ENCODE measurements at places on chromosomes 7 and 10. TPM values are rescaled to one million over a fixed set of nuclear protein-coding genes. Genes with fewer than 3 reads are reported as not detected.

DNA sequence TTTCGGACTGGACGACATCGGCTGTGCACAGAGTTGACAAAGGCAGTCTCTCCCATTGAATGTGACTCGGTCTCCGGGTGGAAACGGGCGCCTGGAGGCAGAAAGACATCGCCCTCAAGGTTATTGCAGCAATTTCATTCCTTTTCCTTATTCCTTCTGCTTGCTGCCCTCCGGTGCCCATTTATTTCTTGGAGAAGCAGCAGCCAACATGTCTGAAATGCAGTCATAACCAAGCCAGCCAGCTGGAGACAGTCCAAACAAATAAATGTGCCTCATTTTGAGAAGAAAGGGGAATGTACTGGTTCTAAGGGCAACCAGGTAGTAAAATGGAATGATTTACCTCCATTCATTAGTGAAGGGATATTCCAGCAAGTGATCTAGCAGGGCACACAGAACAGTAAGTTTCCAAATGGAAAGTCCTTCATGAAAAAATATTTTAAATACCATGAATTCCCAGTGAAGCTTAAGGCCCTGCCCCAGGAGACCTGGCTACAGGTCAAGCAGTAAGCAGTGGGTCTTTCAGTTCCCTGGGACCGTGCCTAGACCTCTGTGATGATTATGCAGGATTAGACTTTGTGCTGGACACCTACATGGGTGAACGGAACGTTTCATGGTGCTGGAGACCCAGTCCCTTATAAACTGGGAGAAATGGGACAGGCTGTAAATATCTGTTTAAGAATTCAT is 86.6 kb downstream of the ABLIM1 start:
- DNase-seq: no peak

- DNase-seq: no peak
These were observed 13.6 kb upstream of the ITGB1 start for GRCh38 chr10:32971536-32972091.

DNA sequence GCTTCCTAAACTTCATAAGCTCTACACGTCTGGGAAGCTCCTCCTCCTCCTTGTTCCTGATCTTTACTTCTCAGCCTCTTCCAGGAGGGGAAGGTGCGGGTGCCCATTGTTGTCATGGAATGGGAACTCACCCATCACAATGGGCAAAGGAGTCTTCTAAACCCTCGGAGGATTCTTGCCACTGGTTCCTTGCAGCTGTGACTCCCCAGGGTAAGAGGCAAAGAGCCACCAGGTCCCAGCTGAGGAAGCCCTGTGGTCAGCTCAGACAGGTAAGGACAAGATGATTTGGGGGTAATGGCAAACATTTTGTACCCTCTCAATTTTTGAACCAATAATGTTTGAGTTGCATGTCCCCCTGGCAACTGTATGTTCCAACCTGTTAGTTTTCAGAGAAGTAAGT is at the start of gene TEX36:
TEX36 (minus strand) TSS at position 101 of the 400 bp plus-strand sequence. CDS start 174 bp downstream, outside the sequence.
- DNase-seq: no peak

GRCh38 chr7:102834999-102835398 is 77.8 kb upstream of the LRRC17 start:
- DNase-seq: peak; percentile 61

DNA sequence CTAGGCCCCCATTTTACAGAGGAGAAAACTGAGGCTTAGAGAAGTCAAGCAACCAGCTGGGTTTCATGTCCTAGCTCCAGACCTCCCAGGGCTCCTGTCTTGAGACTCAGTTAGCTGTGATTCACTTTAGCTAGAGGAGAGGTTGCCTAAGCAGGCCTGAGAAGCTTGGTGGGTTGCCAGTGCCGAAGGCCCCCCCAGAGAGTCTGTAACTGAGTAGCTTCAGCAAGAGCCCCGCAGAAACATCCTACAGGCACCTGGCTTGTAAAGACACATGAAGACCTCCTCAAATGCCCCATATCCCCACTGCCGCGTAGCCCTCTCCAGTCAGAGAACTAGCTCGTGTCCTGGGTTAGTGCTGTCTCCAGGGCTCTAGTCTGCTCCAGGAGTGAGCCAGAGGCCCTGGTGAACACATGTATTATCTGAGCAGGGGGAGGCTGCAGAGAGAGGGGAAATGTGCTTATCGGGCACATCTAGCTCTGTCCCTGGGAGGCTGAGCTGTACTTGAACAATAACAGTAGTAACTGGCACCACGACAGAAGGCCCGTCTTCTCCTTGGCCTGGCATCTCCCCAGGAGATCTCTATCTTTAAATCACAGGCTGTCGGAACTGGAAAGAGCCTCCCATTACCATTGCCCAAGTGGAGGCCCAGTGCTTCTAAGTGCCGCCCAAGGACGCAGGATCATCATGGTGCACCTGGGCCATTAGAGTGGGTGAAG is 28.9 kb downstream of the UNC5B start:
- DNase-seq: no peak

DNA sequence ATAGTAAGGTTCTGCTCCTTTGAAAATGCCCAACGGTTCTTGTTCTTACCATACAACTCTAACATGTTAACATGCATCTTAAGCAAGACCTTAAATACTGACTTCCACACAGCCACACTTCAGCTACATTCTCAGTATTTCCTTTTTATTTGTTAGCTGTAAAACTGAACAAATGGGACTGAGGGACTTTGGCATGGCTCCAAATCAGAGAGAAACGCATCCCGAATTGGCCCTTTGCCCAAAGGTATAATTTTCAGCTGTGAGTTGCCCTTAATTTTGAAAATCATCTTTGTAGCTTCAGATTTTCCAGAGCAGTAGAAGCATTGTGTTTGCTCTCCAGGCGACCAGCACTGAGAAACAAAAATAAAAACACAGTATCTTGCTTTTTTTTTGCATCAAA is 56.4 kb downstream of the NEUROD6 start:
- DNase-seq: no peak

- DNase-seq: no peak
These were observed 105.1 kb downstream of the ATE1 start for GRCh38 chr10:121822724-121823123.

DNA sequence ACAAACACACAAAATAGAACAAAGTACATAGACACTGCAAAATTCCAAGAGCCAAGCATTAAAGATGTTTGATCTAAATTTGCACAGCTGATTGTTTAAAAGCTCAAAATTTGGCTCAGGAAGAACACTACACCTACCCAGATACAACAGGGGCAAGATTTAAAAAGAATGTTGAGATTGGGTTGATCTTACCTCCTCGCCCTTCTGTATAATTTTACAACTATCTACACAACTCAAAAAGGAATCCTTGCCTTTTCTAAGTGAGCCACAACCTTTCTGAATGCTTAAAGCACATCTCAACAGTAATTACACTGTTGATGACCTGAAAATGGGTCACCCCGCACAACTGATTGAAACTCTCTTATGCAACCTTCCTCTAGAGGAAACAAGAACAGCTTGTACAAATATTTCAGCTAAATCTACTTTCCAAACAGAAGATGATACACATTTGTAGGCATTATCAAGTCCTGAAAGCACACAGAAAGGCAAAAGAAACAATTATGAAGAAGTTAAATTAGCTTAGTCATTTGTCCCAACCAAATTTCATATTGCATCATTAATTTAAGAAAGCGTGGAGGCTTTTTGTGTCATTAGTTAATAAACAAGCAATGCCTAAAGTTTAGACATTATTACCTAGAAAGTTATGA is 75.5 kb downstream of the UBE2H start:
- no peak for DNase-seq

- no peak for DNase-seq
These were observed 23.5 kb upstream of the ANLN start for GRCh38 chr7:36366005-36366717.

GRCh38 chr10:5076615-5077014 is 17.6 kb upstream of the AKR1C3 start:
- DNase-seq: no peak

DNA sequence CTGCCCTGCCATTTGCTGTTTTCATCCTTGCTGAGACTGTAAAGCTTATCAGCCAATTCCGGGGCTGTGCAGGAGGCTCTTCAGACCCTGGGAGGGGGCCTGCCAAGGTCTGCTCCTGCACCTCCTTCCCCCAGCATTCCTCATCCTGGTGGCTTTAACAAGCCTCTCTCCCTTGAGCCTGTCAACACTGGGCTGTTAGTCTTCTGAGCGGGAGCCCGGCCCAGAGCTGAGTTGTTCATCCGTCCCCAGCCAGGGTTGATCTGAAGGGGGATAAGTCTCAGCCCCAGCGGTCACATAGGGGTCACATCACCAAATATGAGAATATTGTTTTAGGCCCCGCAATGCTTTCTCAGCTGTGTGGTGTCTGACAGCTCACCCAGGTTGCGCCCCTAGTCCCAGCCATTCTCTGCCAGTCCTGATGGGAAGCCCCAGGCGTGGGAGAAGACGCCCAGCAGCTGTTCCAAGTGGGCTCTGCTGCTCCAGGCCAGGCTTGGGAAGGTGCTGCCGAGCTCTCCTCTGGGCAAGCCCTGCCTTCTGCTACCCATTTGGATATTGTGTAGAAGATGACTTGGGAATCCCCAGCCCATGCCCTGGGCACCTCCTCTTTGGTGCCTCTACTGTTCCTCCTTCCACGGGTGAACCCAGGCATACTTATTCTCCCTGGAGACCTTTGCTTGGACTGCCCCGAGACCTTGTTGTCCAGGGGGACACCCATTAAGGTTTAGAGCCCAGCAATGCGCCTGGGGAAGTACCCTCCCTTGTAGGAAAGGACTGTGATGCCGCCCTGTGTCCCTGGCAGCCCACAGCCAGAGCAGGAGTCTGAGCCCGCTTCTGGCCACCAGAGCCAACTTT is 23.5 kb upstream of the TRIM8 start:
- no peak for DNase-seq

- no peak for DNase-seq
These were observed 28.5 kb downstream of the GRB10 start for GRCh38 chr7:50754241-50754640.

GRCh38 chr7:109549471-109550193 is 980.0 kb downstream of the DNAJB9 start:
- no peak for DNase-seq

FOXI2 gene
- not detected for total RNA-seq

BHLHA15 gene
- not detected for total RNA-seq

CAV2 gene
- not detected for total RNA-seq

EEPD1 gene
- 3.3 TPM for total RNA-seq

EPHB6 gene
- total RNA-seq: 7.5 TPM
